A549 (cell line): ENCODE measurements at places on chromosomes 13 and 19. TPM values are rescaled to one million over a fixed set of nuclear protein-coding genes. Genes with fewer than 3 reads are reported as not detected.
A peak's percentile ranks its signal among the peaks of the same experiment; 100 is the strongest.

GPR180 gene
- polyA plus RNA-seq: 3.4 to 3.8 TPM (median 3.6 TPM) in 3 replicates

- DNase-seq: no peak
These were observed 716 bp upstream of the ZNF420 start for GRCh38 chr19:37077501-37077933.

DNA sequence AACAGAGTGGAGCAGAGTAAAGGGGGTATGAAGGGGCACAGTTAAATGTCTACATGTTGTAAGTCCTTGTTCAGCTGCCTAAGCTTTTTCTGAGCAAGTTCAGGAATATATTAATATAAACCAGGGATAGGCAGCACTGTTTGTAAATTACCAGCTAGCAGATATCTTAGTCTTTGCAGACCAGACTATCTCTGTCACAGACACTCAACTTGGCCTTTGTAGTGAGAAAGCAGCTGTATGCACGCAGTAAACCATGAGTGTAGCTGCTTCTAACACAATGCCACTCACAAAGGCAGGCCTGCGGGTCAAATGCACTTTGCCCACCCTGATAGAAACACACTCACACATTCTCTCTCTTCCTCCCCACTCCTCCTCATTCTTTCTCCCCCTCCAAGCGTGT, 1016.9 kb downstream of the UQCRFS1 start:
- no peak for DNase-seq

PDX1 gene
- 0.03 to 0.05 TPM (median 0.04 TPM) in 3 replicates for polyA plus RNA-seq

KLK10 gene
- 0.05 TPM in 1 of 3 replicates, not detected in the others for polyA plus RNA-seq

GRCh38 chr19:42284066-42284501, 15.0 kb downstream of the CIC start:
- DNase-seq: peak; percentile 86

- DNase-seq: no peak
These were observed 26.3 kb downstream of the UBXN6 start for GRCh38 chr19:4431296-4431695.

DNA sequence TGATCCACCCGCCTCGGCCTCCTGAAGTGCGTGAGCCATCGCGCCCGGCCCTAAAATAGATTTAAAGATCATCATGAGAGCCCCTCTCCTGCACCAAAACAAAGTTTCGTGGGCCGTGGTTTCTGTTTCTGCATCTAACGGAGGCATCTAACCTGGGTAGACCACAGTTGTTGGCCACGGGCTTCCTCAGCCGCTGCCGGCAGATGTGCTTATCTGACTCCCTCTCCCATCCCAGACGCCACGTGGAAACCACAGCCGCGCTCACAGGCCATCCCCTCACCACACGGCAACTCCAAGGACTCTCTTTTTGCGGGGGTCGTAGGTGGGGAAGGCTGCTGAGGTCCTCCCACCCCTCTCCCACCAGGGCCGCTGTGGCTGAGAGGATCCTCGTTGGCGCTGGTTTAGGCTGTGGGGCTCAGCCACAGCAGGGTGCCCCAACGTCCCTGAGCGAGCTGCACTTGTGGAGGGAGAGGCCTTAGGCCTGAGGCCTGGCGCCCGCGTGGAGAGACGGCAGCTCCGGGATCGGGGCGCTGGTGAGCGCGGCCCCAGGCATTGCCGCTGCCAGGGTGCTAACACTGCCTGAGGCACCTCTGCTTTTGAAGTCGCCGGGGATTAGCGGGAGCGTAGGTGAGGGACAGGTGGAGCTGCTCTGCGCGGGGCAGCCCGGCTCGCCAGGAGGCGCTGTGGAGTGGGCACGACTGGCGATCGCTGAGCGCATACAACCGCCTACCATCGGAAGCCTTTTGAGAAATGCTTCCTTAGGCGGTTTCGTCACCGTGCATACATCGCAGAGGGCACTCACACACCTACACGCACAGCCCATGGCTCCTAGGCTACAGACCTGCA, 8.9 kb downstream of the ZSCAN1 start:
- no peak for DNase-seq

SIGLEC11 gene
- polyA plus RNA-seq: not detected in 3 replicates

DNA sequence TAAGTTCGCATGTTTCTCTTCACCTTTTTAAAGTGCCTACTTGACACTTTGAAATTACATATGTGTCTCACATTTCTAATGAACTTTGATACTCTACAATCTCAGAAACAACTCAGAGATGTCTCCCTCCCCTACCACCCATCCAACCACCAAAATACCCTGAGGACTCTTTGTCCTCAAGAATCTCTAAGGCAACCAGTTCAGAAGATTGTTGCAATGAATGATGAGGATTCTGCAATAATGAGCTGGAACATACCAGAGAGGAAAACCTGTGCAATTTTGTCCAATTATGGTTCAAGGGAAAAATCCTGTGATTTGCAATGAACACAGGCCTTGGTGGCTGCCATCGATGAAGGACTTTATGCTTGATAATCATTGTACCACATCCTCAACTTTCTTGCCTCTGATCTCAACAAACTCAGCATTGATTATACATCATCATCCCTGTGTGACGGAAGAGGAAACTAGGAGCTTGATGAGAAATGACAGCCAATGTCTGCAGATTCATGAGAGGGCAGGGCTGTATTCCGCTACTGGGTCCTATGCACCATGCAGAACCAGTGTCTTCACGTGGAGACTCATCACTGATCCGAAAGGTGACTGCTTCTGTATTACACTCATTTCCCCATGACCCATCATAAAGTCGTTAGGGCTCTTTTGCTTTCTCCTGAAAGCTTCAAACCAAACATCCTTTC, 1.1 kb downstream of the FPR1 start:
- no peak for DNase-seq

FGF21 gene
- not detected in 3 replicates for polyA plus RNA-seq

ZNF547 gene
- 1.7 to 2.1 TPM (median 2.0 TPM) in 3 replicates for polyA plus RNA-seq

SPACA4 gene
- polyA plus RNA-seq: 0.12 to 0.13 TPM in 2 of 3 replicates, not detected in the other

GRCh38 chr13:69292789-69293425, 814.7 kb upstream of the ATXN8OS start:
- DNase-seq: no peak

DNA sequence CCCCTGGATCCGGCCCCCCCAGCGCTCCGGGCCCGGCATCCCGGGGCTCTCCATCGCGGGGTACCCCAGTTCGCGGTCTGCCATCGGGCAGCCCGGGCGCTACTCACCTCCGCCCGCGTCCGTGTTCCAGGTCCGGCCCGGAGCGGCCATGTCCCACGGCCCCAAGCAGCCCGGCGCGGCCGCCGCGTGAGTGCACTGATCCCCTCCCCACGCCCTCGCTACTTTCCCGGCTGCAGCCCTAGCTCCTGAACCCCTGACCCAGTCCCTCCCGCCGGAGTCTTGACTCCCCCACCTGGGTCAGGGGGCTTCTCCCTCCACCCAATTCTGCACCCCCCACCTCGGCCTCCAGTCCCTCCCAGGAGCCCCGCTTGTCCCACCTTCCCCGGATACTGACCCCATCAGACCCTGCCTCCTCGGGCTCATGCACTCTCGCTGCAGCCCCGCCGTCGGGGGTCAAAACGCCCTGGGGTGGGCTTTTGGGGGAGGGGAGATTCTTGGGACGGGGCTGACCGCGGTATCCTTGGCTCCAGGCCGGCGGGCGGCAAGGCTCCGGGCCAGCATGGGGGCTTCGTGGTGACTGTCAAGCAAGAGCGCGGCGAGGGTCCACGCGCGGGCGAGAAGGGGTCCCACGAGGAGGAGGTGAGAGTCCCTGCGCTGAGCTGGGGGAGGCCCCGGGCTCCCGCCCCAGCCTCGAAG, 566 bp downstream of the HMG20B start:
- DNase-seq: no peak
